ENCODE measurements at places on chromosomes 5 and 9.

DNA sequence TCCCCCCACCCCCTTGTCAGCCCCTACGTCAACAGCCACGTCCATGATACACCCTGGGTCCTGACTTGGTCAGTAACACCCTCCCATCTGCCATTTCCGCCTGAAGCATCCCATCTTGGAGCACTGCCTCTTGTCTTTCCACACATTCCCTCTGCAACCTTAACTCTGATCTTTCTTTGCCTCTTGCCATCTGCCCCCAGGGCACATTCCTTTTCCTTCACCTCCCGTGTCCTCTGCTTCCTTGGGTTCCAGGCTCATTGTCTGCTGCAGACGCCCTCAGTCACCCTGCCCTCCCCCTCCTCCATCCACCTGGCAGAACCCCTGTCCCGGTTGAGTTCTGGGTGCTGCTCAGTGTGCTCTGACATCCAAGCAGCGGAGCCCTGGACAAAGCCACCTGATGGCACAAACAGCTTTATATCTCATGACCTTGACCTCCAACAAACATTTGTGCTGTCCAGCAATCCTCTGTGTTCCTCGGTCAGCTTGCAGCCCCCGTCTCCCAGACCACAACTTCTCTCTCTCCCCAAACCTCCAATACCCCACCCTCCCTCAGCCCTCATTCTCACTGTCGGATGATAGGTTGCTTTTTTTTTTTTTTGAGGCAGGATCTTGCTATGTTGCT lies 97.7 kb upstream of the IER5L start:
- DNase-seq: no peak
- H3K4me3 ChIP-seq: no peak overlapping the region
- no peaks in the 10 kb centered on the region for H3K36me3 ChIP-seq
- H3K4me1 ChIP-seq: peaks cover 34% of the 10 kb centered on the region

GRCh38 chr5:14310901-14311300 lies 167.8 kb downstream of the TRIO start:
- H3K4me3 ChIP-seq: no peak overlapping the region
- H3K27me3 ChIP-seq: no peaks in the 10 kb centered on the region
- DNase-seq: no peak

DNA sequence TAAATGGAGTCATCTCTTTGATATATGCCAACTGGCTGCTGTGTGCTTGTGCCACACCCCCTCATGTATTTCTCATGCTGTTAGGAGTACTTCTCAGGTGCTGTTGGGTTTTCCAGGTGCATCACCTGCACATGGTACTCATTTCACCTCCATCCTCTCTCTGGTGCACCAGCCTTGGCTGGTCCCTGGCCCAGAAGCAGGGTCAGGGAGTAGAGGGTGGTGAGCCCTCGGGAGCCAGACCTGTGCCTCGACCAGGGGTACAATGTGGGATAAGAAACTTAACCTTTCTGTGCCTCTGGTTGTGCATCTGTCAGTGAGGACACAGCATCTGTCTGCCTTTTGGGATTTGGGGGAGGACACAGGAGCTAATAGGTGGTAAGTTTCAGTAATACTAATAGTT lies 38.5 kb downstream of the SECISBP2 start:
- no peaks in the 10 kb centered on the region for H3K4me1 ChIP-seq
- no peak for DNase-seq
- peaks cover 31% of the 10 kb centered on the region for H3K36me3 ChIP-seq
- no peak overlapping the region for H3K4me3 ChIP-seq
- no peaks in the 10 kb centered on the region for H3K27me3 ChIP-seq
- H3K27ac ChIP-seq: no peak overlapping the region

- H3K4me3 ChIP-seq: no peak overlapping the region
- H3K27me3 ChIP-seq: no peaks in the 10 kb centered on the region
- peaks cover 11% of the 10 kb centered on the region for H3K4me1 ChIP-seq
- no peak for DNase-seq
- no peaks in the 10 kb centered on the region for H3K36me3 ChIP-seq
These were observed 177.3 kb downstream of the ALDH1A1 start for GRCh38 chr9:72775570-72775969.
